ENCODE measurements at places on chromosomes 7 and 10.

GRCh38 chr10:127013691-127014473 is 108.7 kb downstream of the DOCK1 start:
- DNase-seq, result no peak

GRCh38 chr10:116253716-116254115 is 19.3 kb downstream of the GFRA1 start:
- DNase-seq, result no peak

- DNase-seq, result no peak
Observed at GRCh38 chr10:24162206-24162985, 46.5 kb upstream of the KIAA1217 start.

GRCh38 chr10:70722820-70723424 is 50.6 kb downstream of the ADAMTS14 start:
- DNase-seq, result no peak

- no peak for DNase-seq
Observed at GRCh38 chr10:133405844-133406527, 12.0 kb downstream of the MTG1 start.

DNA sequence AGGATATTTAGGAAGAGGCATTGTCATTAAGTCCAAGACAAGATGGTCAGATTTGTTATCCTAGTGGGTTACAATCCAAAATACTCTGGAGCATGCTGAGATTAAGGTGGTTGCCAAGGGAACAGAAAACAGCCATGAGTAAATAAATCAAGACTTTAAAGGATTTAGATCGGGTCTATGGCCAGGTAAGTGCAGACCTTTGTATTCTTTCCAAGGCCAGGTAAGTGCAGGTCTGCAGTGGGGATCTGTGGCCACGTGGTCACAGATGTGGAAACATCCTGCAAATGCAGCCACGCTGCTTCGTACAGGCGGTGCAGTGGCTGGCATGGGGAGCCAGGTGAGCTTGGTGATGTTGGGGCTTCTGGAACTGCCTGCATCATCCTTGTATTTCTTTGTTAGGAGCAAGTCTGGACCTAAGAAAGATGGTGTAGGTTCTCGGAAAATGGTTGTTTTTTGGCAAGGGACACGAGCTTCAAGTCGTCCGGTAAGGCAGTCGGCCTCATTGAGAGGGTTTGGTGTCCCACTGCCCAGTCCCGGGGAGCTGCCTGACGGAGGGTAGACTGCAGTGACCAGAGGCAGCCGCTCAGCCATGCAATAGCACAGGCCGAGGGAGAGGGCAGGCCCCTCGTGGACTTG is 21.8 kb downstream of the ZNF775 start:
- DNase-seq, result no peak

GRCh38 chr10:114034923-114035645 is 8.6 kb upstream of the ADRB1 start:
- no peak for DNase-seq

DNA sequence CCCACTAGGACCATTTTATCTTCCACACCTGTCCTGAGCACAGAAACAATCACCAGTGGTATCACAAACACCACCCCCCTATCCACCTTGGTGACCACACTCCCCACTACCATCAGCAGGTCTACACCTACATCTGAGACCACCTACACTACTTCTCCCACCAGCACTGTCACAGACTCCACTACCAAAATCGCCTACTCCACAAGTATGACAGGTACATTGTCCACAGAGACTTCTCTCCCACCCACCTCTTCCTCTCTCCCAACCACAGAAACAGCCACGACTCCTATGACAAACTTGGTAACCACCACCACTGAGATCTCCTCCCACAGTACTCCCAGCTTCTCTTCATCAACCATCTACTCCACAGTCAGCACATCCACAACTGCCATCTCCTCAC is 3.3 kb downstream of the MUC3A start:
- no peak for DNase-seq

DNA sequence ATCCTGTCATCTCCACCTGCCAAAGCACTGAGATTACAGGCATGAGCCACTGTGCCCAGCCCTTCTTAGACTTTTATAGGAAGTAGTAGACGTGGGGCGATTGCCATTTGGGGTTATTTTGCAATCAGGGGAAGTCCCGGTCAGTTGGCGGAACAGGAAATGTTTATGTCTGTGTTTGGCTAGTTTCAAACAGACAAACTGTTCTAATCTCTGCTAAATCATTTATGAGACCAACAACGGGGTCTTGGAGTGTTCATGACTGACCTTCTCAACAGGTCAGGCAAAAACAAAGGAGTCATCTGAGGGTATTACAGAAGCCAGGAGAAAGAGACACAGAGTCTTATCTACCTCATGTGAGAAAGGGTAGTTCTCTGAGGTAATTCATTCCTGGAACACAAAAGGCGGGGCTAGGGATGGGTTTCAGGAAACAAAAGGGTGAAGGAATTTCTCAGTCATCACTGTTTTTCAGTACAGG is 6.6 kb upstream of the TPK1 start:
- DNase-seq, result peak; percentile 11

DNA sequence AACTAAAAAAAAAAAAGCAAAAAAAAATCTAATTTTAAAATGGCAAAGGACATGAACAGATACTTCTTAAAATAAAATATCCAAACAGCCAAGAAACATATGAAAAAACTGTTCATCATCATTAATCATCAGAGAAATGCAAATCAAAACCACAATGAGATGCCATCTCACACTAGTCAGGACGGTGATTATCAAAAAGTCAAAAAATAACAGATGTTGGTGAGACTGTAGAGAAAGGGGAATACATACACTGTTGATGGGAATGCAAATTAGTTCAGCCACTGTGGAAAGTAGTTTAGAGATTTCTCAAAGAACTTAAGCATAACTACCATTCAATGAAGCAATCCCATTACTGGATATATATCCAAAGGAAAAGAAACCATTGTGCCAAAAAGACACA is 30.2 kb downstream of the COBL start:
- DNase-seq, result no peak

GRCh38 chr7:2843711-2844152 is 376 bp downstream of the GNA12 start:
- peak; percentile 53 for DNase-seq

DNA sequence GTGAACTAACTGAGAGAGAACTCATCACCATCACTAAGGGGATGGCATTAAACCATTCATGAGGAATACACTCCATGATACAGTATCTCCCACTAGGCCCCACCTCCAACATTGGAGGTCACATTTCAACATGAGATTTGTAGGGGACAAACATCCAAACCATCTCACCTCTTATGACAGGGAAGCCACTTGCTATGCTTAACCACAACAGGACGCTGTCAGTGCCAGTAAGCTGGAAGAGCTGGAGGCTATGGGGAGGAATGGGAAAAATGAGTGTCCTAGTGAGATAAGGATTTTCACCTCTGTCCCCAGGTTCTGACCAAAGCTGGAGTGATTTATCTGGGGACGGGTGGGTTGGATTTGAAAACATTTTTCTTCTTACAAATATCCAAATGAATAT is 17.6 kb downstream of the PLCE1 start:
- no peak for DNase-seq

- DNase-seq, result no peak
Observed at GRCh38 chr10:77301305-77301730, 336.3 kb downstream of the KCNMA1 start.

- no peak for DNase-seq
Observed at GRCh38 chr7:110609336-110609735, 481.6 kb upstream of the LRRN3 start.

All from CD4-positive, alpha-beta T cell treated with Interleukin-17A for 4 hours (primary cell).